ENCODE measurements at places on chromosomes 6 and 20.

GRCh38 chr6:157203312-157203744 is 120.0 kb downstream of the TMEM242 start:
- DNase-seq, result no peak

- no peak for DNase-seq
Measured at GRCh38 chr6:169313347-169314010, 59.8 kb upstream of the THBS2 start.

- no peak for DNase-seq
Measured at GRCh38 chr6:36320475-36320874, 16.2 kb downstream of the BNIP5 start.

GRCh38 chr20:10076126-10077080 is 41.6 kb downstream of the ANKEF1 start:
- no peak for DNase-seq

DNA sequence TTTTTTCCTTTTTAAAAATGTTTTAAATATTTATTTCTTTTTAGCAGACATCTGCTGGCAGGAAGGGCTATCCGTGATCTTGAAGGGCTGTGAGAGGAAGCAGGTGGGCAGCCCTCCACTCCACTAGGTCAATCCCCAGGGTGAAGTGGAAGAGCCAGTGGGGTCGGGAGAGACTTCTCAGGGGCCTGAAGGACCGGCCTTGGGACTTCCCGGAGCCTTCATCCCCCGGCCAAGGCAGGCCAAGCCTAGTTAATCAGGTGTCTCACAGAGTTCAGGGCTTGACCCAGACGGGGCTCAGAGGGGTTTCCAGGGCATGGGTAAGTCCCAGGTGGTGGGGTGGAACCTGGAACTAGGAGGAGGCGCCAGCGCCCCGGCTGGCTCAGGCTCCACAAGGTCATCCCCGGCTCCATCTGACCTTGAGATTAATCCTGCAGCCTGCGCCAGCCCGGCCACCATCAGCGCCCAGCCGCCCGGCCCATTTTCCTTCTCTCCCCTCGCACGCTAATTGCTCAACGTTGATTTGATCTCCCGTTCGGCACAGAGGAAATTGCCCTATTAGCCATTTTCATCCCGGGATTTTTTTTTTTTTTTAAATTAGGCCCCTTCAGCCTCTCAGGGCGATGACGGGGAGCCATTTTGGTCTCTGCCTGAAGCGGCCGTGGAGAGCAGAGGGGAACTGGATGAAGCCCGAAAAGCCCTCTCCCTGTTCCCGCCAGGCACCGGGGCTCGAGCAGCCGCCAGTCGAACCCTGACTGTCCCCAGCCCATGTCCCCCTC is 44.4 kb downstream of the MDFI start:
- DNase-seq, result no peak

DNA sequence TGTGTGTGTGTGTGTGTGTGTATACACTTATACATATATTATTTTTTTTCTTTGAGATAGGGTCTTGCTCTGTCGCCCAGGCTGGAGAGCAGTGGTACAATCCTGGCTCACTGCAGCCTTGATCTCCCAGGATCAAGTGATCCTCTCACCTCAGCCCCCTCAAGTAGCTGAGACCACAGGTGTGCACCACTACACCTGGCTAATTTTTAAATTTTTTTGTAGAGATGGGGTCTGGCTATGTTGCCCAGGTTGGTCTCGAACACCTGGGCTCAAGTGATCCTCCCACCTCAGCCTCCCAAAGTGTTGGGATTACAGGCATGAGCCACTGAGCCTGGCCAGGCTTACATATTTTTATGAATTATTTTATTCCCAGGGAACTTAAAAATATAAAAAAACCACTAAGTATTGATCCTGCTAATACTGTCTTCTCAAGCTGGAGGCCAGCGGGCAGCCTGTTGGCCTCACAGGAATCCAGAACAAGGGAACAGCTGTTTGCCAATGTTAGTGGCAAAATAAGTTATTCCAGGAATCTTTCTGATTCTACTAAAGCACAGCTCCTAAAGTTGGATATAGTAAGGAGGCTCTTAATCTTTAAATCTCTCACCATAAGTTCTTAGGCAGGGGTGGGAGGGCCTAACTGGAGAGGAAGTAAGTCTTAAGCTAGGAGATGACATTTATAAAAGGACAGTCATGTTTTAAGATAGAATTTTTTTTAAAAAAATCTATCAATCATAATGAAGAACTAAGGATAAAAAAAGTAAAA is 135.5 kb upstream of the NUP153 start:
- DNase-seq, result no peak

DNA sequence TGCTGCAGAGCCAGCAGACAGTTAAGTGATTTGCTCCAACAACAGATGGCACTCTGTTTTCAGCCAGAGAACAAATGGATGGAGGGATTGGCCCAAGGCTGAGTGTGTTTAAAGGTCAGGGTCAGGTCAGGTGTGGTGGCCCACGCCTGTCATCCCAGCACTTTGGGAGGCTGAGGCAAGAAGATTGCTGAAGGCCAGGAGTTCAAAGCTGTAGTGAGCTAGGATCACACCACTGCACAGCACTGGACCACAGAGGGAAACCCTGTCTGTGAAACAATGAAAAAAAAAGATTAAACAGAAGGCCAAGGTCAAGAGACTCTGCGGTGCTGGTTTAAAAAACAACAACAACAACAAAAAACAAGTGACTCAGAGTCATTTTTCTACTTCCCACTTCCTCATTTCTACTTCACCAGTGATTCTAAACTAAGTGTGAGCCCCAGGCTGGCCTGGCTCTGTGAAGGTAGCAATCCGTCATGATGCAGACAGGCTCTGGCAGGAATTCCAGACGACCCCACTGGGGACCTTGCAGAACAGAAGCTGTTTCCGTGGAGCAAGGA is 42.5 kb upstream of the ARMC2 start:
- no peak for DNase-seq

DNA sequence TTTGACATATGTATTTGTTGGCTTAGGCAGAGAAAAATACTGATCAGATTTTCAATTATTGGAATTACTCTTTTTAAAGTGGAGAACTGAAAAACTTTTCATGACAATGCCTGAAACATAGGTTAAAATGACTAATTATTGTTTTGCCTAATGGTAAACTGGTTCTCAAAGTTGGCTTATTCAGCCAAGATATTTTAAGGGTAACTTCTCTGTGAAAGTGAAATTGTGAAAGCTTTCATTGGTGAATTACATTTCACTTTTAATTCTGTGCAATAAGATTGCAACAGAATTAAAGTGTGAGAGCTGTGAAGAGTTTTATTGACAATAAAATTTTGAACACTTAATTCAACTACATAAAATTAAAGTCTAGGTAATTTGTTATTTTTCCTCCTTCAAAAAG is 24.5 kb downstream of the KIAA0408 start:
- no peak for DNase-seq

DNA sequence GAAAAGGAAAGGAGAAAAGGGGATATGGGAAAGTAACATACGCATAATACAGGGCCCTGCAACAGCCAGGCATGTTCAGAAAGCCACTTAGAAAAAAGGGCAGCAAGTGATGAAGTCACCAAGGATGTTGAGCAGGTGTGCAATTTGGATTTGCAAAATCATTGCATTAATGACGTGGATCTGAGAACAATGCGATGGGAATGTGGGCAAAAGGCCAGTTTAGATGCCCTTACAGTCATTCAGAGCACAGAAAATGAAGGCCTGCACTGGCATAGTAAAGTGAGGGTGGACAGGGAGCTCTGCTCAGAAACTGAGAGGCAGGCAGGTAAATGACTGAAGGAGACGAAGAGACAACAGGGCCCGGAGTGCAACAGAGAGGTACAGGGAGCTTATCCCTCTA is 123.7 kb upstream of the NHSL1 start:
- DNase-seq, result peak; percentile 1

DNA sequence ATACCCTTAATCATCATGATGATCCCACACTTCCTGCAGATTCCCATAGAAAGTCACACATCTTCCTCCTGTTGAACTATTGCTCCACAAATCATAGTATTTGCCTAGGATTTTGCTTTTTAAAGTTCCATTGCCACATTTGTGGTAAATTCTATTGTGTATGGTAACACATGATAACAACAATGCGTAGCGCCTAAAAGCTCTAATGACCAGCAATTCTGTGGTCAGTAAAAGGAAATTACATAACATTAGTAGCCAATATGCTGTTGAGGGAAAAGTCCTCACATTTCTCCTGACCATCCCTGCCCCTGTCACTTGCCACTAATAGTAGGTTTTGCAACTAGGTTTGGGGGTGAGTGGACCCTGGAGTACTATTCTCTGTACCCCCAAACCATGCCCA is 31.8 kb upstream of the PDE7B start:
- DNase-seq, result no peak

Measured in NCI-H2081 (cell line).